Activated CD8-positive, alpha-beta memory T cell treated with anti-CD3 and anti-CD28 coated beads for 4 hours (primary cell): ENCODE measurements at places on chromosomes 4 and X.

DNA sequence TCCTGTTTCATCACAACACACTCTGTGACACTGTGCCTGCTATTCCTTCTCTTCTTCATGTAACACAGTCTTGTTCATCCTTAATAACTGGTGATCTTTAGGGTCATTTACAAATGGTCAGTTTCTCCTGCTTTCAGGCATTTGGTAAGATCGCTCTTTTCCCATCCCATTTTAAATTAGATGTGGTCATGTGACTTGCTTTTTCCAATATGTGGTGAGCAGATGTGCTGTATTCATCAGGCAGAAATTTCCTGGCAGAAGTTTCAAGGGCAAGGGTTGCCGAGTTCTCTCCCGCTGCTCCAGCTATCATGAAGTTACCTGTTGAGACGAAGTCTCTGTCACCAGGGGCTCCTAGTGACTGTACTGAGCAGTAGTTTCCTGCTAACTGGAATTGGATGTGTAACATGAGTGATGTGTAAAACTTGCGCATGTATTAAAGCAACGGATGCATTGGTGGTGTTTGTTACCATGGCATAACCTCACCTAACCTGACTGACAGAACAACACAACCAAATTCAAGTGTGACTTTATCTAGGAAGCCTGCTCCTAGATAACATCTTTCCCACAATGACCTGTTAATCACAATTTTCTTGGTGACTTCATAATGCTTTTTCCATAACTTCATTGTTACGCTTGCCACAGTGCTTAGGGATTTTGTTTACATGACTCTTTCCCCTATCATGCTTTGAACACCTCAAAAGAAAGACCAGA, 29.5 kb upstream of the BMPR1B start:
- no peak for DNase-seq

DNA sequence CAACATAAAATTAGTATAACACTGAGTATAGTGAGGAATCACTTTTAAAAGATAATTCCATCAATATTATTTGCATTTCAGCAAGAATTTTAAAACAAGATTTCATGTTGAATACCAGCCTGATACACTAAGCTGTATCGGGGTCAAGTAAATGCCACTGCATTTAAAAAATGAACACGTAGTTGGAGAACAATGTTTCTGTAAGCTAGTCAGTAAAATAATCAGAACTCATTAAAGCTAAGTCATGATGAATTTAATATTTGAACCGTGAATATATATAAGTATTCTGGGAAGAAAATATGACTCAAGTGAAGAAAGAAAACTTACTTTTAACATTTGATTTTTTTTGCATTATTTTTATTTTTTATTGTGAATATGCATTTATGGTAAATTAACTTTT, 611.0 kb upstream of the PABPC4L start:
- no peak for DNase-seq

DNA sequence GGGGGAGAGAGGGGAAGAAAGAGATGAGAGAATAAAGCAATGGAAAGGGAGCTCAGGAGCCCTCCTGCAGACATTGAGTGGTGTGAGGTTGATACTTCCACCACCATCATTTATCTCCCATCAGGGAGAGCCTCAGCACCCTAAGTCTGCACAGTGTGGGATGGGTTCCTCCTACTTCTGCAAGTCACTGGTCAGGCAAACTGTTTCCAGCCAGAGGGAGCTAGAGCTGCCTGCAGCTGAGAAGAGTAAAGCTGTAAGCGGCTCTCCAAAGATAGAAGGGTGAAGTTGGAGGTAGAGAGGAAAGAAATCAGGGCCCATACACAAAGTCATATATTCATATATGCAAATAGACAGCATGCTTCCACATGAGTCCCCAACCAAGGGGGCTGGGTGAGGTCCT, 21.9 kb upstream of the ZNF81 start:
- DNase-seq: no peak

DNA sequence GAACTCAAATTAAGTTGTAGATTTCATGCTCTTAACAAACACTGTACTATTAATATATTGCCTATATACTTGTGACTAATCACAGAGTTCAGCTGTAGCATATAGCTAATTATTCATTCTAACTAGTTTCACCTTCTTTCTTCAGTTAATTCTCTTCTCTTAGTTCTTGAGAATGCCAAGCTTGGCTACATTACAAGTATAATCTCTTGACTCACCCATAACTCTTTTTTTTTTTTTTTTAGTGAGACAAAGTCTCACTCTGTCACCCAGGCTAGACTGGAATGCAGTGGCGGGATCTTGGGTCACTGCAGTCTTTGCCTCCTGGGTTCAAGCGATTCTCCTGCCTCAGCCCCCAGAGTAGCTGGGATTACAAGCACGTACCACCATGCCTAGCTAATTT, 5.4 kb downstream of the KLHL5 start:
- DNase-seq: no peak

- DNase-seq: no peak
Measured at GRCh38 chr4:76795243-76795642, 102.7 kb downstream of the SOWAHB start.

DNA sequence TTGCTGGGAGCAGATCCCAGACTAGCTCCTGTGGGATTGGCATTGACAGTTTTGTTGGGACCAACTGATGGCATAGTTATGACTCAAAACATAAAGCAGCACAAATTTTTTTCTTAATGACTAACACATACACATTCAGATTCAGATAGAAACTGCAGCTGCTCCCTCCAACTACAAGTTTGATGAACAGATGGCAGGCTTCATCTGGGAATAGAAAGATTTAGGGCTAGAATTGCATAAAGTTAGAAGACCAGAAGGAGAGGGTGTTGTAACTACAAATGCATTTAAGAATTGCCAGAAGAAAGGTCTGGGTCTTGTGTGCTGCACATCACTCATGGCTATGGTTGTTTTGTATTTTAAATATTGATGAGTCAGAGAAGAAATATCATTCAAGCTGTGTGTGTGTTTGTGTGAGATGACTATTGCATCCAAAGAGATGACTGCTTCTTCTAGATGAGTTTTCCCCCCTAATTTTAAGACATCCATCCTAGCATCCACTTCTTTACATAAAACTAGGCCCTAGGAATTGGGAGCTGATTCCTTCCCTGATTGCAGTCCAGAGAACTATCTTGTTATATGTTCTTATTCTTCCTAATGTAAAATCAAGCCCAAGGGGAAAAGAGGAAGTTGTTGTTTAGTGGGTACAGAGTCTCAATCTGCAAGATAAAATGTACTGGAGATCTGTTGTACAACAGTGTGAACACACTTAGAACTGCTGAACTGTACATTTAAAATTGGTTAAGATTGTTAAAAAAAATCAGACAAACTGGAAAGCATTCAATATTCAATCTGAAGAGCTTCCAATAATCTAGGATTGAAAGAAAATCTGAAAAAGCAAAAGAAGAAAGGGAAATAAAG, 175.1 kb downstream of the PARM1 start:
- no peak for DNase-seq

DNA sequence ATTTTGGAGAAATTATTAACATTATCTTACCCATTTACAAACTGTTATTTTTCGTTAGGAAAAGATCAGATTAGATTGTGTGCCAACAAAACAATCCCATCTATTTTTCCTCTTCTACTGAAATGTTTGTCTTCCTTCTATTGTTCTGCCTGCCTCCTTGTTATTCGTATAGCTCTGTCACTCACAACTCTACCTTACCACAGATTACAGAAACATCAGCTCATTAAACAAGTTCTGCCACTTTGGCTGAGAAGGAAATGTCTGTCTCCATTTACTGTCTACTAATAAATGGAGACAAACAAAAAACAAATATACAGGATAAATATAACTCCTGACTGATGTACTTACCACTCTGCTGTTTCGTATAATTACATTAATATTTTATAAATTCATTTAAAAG, 211.4 kb downstream of the ENOX2 start:
- DNase-seq: no peak

GRCh38 chrX:147859666-147860065, 52.1 kb upstream of the FMR1 start:
- no peak for DNase-seq

DNA sequence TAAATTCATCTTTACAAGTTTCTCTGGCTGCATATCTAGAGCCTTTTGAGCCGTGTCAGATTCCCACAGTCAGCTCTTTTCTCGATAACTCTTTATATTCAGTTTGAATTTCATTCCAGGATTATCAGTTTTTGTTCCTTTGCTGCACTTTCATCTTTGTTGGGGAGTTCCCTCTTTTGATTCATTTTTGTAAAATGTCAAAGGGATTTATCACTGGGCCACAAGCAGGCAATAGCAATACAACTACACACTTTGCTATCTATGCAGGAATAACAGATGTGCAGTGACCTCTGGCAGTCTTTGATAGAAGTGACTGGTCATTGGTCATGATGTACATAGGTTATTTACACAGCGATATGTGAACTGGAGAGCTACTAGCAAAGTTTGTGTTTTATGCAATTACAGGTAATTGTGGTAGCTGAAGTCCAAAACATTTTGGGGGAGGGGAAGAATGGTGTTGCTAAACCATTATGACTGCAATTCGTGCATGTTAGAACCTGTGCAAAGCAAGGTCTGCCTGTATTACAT, 43.8 kb downstream of the HPGDS start:
- no peak for DNase-seq

- no peak for DNase-seq
Measured at GRCh38 chrX:11751261-11751660, 6.8 kb upstream of the MSL3 start.

DNA sequence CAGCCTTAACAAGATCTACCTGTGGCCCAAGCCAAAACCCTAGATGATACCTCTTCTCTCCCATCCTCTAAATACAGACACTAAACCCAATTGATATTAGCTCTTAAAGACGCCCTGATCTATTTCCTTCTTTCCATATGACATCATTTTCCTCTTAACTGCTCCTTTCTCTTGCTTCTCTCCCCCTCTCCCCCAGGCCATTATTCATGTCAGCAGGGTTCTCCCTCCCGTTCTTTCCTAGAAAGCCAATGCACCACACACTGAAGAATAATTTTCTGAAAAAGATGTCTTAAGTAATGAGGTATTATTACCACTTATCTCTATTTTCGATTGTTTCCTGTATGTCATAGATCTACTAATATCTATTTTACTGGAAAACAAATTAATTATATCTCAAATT, 9.7 kb upstream of the ING2 start:
- no peak for DNase-seq

DNA sequence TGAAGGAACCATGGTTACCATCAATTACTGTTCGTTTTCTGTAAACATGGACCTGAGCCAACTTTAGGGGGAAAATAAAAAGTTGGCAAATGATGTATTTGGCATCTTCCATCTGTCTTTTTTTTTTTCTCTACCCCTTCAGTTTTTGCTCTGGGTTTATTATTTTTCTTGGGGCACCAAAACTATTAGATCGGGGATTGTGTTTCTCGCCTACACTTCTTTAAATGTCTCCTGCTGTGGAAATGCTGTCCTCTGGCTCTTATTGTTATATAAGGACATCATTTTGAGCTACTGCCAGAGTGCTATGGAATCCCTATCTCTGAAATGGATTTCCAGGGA, 234.0 kb upstream of the SLIT2 start:
- no peak for DNase-seq

DNA sequence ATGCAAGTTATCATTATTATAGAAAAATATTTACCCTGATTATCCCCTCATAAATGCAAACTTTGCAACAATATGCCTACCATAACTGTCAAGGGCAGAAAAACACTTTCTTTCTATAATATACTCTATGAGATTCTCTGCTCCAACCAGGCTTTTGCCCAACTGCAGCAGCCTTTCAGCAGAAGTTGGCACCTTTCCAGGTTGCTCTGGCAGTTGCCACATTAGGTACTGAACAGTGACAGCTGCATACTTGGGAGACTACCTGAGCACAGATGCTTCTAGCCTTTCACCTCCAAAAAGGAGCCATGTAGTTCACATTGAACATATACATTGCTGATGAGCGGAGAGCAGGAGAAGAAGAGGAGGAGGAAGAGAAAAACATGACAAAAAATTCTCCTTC, 69.5 kb upstream of the BRWD3 start:
- no peak for DNase-seq

DNA sequence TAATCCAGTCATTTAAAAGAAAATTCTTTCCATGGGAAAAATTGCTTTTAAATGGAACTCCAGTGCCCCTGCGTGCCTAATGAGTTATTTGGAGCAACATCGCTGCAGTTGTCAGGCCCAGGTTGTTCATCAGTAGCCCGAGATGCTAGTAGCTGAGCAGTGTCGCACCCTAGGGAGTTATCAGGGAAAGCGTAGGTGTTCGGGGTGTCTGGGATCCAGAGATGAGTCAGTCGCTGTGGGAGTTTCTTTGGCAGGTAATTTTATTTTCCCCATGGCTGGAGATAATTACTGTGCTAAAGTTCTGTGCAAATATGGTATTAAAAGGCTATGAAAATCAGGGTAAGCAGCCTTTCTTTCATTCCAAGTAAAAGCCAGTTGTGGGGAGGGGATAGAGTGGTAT, 49.4 kb downstream of the ANXA3 start:
- DNase-seq: no peak

- DNase-seq: peak; percentile 20
Measured at GRCh38 chrX:79259073-79259689, 108.0 kb downstream of the ITM2A start.

GRCh38 chrX:67094061-67094460, 449.8 kb upstream of the AR start:
- no peak for DNase-seq

DNA sequence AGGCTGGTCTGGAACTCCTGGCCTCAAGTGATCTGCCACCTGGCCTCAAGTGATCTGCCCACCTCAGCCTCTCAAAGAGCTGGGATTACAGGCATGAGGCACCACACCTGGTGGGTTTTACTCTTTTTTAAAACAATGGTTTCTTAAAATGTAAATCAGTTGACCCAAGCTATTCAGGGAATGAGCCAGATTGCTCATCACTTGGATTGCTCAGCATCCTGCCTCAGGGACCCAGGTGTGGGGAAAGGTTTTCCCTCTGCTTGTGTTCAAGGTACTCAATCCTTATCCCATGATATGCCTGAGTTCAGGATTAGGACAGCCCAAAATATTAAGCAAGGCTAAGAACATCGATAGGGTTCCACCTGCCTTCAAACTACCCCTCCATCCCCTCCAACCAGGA, 67.4 kb downstream of the CHRNA9 start:
- DNase-seq: no peak

GRCh38 chrX:53318766-53319353, 37.5 kb upstream of the IQSEC2 start:
- DNase-seq: no peak

DNA sequence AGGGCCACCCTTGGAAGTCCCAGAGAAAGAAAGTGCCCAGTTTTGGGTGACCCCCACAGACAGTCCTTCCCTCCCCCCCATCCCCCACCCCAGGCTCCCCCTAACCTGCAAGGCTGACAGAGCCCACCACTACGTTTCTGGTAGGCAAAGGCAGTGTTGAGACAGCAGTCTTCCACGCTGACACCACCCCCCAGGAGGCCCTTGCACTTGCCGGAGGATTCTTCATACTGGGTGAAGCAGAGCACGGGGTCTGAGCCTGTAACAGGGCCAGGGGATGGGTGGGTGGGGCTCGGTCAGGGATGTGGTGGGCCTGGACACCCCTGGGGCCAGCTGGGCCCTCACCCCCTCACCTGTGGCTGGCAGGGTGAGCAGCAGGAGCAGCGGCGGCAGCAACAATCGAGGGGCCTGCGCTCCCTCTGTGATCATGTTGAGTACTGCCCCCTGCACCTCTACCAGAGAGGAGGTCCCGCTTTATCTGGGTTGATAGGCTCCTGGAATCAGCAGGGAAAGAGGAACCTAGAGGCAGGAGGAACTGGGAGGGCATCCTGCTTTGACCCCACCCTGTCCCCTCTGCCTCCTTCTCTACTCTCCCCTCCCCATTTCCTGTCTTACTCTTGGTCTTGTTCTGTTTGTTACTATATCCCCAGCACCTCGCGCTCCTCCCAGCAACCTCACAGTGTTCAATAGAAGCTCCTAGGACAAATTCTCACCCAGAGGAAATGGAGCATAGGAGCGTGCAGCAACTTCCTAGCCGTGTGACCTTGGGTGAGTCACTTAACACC, at the start of gene CFP:
Gene CFP, minus strand, starts transcription at position 512 of the 782 bp plus-strand sequence. Its CDS starts 86 bp downstream, at position 426.
- DNase-seq: no peak
